ENCODE measurements at places on chromosomes 16 and 17.

DNA sequence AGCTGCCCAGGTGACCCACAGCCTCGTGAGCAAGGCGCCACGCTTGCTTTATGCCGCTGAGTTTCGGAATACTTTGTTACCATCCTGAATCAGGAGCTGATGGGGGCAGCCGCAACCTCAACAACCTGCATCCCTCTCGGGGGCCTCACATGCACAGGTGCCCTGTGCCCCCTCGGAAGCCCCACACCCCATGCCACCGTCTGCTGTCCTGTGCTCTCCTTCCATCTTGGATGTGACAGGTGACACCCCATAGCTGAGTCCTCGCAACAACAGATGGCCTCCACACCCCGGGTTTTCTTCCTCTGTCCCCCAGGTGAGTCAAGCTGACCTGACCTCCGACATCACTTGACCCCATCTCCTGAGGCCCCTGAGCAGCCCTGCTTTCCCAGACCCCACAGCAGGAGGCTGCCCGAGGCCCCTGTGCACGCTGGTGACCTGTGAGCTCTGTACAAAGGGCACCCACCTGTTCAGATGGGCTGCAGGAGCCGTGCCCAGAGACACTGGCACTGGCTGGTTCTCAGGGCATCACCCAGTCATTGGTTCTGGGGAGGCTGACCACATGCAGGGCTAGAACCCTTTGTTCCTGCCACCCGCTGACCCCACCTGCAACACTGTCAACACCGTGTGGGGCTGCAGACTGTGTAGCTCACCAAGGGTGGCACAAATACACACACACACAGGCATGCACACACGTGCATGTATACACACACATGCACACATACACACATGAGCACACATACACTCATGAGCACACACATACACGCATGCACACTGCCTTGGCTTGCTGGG lies 57.7 kb downstream of the RMI2 start:
- DNase-seq: no peak

DNA sequence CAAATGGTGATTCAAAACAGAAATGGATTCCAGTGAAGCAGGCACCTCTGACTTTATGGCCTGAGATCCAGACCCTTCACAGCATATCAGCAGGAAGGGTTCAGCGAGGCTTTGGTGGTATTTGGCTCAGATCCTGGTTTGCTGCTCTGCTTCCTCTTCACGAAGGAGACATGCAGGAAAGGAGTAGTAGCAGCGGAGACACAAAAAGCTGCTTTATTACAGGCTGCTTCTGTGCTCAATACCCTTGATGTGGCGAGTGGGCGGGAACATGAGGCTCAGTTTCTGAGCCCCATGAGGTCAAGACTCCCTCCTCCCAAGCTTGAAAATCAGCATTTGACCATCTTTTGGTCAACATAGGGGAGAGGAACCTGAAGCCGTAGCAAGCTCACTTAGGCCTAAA lies 213.3 kb upstream of the AXIN2 start:
- no peak for DNase-seq

GRCh38 chr16:75043175-75043895 lies 44.5 kb downstream of the ZNRF1 start:
- no peak for DNase-seq

- no peak for DNase-seq
Observed at GRCh38 chr17:16037636-16038035, 38.0 kb downstream of the TTC19 start.

DNA sequence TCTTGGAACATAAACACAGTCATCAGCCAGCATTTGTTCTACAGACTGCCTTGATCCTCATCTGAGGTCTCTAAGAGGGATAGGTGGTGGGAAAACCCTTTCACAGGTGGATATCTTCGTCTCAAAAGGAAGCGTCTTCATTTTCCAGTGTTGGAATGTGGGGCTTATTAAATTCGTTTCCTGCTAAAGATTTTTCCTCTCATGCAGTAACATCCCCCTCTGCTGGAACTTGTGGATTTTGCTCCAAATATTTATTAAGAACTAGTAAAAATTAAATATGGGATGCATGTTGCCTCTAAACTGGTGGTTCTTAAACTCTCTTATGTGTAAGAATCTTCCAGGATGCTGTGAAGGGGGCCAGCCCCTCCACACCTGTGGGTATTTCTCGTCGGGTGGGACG lies 20.1 kb upstream of the MLYCD start:
- no peak for DNase-seq

DNA sequence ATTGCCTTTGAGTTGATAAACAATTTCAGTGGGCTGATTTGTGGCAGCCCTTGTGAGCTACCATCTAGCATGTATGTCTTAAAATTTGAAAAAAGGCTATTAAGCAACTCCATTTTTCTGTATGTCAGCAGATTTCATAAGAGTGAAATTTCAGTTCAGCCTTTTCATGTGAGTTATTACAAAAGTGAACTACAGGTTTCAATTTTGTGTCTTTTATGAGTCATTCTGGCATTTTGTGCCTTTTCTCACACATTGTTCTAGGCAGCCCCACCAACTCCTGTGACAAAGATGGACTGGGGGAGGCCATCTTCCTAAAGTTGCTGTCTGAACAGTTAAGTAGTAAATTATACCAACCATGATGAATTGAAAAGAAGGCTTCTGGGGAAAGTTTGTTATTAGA lies 52.1 kb downstream of the USP10 start:
- no peak for DNase-seq

GRCh38 chr17:69424287-69425041 lies 10.0 kb downstream of the MAP2K6 start:
- DNase-seq: no peak

GRCh38 chr16:88909431-88910210 lies 43.2 kb upstream of the PABPN1L start:
- no peak for DNase-seq

- no peak for DNase-seq
Observed at GRCh38 chr17:81575836-81576235, 23.7 kb upstream of the FAAP100 start.

- DNase-seq: no peak
Observed at GRCh38 chr17:68684949-68685357, 83.8 kb upstream of the FAM20A start.

- no peak for DNase-seq
Observed at GRCh38 chr17:79836972-79837887, 2.0 kb downstream of the CBX4 start.

DNA sequence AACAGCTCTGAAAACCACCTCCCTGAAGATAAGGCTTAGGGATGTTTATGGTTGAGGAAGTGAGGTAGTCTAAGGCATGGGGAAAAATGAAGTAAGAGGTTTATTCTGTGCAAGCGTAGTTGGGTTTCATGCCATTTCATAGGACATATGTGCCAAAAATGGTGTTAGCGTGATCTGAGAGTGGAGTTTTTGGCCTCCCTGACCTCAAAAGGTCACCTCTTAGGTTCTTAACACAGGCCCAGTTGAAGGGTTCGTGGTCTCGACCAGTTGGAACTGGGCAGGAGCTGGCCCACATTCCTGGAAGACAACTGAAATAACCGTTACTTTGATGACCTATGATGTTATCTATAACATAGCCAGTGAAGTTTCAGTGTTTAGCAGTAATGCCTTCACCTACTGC lies 57.0 kb downstream of the MRTFB start:
- no peak for DNase-seq

- no peak for DNase-seq
Observed at GRCh38 chr17:81384929-81385319, 10.3 kb upstream of the BAHCC1 start.

GRCh38 chr16:48622456-48623303 lies 12.7 kb upstream of the N4BP1 start:
- no peak for DNase-seq

GRCh38 chr17:45146890-45147580 lies 1.2 kb upstream of the HEXIM1 start:
- DNase-seq: no peak

- DNase-seq: no peak
Observed at GRCh38 chr17:3222505-3222904, 15.0 kb downstream of the OR1A1 start.

- DNase-seq: no peak
Observed at GRCh38 chr16:46607529-46607928, 13.7 kb downstream of the SHCBP1 start.

DNA sequence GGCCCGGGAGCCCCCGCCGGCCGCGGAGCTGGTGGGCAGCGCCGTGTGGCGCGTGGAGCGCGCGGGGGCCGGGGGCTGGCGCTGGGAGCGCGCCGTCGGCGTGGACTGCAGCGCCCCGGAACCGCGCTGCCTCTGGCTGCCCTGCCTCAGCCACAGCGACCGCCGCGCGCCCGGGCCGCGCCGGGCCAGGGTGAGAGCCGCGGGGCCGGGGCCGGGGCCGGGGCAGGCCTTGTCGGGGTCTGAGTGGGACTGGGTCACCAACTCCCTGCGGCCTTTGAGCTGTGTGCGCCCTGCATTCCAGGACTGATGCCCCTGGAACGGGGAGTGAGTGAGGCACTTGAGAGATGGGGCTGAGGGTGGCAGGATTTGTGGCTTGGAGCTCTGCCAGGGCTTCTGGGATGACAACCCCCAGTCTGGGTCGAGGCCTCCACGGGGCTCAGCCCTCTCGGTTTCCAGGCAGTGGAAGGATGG lies 25.7 kb downstream of the ARHGAP23 start:
- no peak for DNase-seq

DNA sequence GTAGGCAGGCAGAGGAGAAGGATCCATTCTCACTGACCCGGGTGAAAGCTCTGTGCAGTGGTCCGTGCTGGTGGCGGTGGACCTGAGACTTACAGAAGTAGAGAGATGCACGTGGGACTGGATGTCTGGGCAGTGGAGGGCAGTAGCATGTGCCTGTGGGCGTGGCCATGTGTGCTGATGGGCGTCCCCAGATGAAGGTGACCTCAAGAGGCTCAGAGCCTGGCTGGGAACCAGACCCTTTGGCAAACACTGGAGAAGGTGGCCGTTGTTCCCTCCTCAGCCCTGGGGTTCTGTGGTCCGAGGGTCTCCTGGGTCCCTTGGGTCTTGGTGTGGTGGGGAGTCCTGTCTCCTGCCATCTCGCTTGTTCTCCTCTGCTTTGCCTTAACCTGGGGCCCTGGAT lies 15.6 kb downstream of the WSCD1 start:
- no peak for DNase-seq

DNA sequence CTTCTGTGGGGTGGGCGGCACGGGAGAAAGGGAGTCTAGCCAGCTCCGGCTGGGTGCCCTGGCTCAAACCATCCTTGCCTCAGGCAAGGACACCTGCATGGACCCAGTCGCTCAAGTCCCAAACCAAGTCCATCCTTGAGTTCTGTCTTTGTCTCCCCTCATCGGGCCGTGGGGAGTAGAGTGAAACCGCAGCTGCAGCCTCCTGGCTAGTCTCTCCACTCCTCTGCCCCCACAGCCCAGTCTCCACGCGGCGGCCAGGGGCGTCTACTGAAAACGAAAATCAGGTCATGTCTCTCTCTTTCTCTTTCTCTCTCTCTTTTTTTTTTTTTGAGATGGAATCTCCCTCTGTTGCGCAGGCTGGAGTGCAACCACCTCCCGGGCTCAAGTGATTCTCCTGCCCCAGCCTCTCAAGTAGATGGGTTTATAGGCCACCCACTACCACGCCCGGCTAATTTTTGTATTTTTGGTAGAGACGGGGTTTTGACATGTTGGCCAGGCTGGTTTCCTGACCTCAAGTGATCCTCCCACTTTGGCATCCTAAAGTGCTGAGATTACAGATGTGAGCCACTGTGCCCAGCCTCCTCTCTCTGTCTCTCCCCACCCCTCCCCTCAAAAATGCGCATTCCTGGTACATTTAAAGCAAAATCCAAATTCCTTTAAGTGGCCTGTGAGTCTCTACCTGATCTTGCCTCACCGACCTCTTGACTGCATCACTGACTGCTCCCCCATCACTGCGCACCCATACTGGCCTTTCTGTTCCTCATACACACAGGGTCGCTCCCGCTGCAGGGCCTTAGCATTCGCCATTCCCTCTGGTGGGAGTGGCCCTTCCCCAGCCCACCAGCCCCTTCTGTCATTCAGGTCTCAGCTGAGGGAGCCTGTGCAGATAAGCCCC lies 17.7 kb upstream of the RMI2 start:
- DNase-seq: no peak

DNA sequence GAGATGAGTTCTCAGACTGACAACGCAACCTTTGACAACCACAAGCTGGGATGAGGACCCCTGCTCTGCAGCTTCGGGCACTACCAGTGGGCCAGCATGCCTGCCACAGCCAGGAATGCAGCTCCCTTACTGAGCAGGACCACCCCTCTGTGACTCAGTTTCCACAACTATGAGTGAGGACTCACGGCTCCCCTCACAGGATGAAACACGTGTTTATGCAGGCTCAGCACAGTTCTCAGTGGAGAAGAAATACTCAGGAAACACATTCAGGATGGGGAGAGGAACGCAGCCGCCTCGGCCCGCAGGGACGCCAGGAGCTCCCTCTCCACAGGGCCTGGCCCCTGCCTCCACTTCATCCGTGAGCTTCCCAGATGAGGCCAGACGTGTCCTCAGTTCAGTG lies 14.1 kb downstream of the DNASE1 start:
- no peak for DNase-seq

GRCh38 chr17:57501016-57501415 lies 244.1 kb downstream of the CCDC182 start:
- DNase-seq: no peak

GRCh38 chr16:67781565-67781921 lies 24.8 kb downstream of the RANBP10 start:
- no peak for DNase-seq

GRCh38 chr16:10168258-10168657 lies 14.0 kb downstream of the GRIN2A start:
- DNase-seq: no peak

DNA sequence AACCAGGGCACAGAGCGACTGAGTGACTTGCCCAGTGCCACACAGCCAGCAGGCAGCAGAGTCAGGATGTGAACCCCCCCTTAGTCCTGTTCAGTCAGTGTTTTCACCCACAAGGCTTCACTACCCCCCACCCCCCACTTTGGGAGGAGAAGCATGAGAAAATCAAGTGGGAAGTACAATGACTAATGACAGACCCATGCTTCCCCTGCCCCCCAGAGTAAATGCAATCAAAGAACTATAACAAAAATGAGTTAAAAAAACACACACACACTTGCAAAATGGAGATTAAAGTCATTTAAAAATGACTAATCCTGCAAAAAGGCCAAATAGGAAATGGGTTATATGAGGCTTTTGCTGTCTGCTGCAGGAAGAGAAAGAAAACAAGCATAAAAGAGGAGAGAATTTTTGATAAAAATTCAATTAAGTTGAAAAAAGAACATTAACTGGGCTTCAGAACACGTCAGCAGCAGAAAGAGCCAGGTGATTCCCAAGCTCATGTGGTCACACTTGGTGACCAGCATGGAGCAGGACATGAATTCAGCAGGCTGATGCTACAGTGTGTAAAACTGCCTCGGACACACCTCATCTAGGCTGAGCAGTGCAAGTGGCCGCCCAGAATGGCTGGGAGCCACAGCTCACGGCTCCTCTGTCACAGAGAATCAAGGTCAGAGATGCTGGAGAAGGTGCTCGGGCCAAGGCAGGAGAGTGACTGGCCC lies 212.3 kb downstream of the ZNF423 start:
- DNase-seq: no peak

DNA sequence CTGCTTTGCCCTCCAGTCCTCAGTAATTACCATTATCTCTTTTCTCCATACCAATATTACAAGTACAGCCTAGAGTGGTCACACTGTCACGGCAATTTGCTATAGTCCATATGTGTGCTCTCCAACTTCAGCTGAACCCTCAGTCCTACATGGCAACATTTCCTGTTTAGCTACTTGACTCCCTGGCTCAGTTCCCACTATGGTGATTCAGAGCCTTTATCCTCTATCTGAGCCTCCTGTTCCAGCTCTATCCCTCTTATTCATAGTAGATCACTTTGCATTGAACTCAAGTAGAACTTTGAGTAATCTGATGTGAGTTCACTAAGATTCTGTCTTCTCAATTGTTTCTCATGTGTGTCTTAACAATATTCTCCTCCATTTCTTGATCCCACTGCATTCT lies 43.7 kb upstream of the GOSR1 start:
- DNase-seq: no peak

GRCh38 chr16:49061137-49061714 lies 220.4 kb downstream of the CBLN1 start:
- DNase-seq: no peak

Measured in stimulated activated CD4-positive, alpha-beta T cell treated with anti-CD3 and anti-CD28 coated beads, Interleukin-12 subunit alpha, Interleukin-12 subunit beta, amount 100 ng/mL, for 48 hours (primary cell).